ENCODE measurements at places on chromosomes 2 and 18.

- no peak for DNase-seq
These were observed 11.3 kb downstream of the IL1RN start for GRCh38 chr2:113138428-113139322.

DNA sequence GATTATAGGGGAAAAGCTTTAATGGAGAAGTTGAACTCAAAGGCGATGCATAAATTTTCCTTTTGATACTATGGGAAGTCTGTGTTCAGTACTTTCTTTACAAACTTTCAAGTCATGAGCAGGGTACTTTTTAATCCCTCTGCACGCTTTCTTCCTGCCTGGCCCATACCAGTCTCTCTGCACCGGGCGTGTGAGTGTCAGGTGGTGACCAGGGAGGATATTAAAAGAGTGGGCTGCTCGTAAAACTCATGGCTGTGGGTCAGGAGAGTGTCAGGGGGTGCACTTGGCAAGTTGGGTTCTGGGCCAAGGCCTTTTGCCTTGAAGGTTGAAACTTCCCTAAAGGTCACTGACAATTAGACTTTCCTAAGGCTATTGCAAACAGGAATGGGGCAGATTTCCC is 367.8 kb downstream of the GPD2 start:
- no peak for DNase-seq

GRCh38 chr2:206980413-206980812 is 41.1 kb downstream of the CPO start:
- DNase-seq, result no peak

GRCh38 chr2:29731948-29732347 is 189.4 kb downstream of the ALK start:
- DNase-seq, result no peak

DNA sequence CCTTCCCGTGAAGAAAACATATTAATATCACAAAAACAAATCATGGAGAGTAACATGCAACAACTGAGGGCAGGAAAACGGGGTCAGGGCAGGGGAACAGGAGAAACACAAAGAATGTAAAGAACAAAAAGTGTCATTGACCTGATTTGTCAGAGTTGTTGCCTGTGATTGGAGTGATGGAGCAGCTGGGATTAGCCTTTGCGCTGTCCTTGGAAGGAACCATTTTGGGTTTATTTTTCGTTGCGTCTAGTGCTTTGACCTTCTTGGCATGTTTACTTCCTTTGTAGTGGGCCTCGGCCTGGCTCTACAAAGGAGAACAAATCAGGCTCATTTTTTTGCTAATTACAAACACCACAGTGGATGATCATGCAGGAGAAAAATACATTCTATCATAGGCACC is 218.5 kb upstream of the SESTD1 start:
- no peak for DNase-seq

GRCh38 chr18:51135795-51136194 is 61.7 kb downstream of the MEX3C start:
- DNase-seq, result no peak

DNA sequence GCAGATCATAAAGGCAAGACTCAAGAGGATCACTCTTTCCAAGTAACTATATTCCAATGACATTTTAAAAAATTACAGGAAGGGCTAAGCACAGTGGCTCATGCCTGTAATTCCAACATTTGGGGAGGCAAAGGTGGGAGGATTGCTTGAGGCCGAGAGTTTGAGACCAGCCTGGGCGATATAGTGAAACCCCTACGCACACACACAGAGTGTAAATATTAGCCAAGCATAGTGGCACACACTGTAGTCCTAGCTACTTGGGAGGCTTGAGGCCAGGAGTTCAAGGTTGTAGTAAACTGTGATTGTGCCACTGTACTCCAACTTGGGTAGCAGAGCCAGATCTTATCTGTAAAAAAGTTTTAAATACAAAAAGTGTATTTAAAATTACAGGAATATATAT is 450.2 kb upstream of the NRP2 start:
- DNase-seq, result no peak

- DNase-seq, result no peak
These were observed 18.5 kb upstream of the NFE2L2 start for GRCh38 chr2:177282787-177283572.

DNA sequence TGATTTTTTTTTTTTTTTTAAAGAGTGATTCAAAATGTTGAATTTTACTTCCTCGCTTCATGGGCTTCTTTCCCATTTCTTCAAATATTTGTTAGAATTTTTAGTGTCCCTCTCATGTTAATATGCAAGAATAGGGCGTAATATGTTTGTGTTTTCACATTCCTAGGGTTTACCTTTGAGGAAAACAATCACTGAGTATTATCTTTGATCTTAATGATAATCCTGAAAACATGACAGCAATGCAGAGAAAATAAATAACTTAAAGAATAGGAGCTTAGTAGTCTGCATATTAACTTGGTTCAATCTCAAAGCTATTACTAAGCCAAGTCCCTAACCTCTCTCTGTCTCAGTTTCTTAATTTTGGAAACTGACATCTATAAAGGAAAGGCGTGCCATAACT is 475.4 kb downstream of the NRXN1 start:
- DNase-seq, result no peak

GRCh38 chr2:9693196-9693491 is 62.3 kb upstream of the YWHAQ start:
- DNase-seq, result no peak

GRCh38 chr2:88350331-88351248 is 101.9 kb downstream of the FOXI3 start:
- DNase-seq, result no peak

All from glomerular endothelial cell (primary cell).